ENCODE measurements at places on chromosomes 6 and 20. TPM values are rescaled to one million over a fixed set of nuclear protein-coding genes. Genes with fewer than 3 reads are reported as not detected.

GRCh38 chr20:24431279-24432045 is 38.0 kb upstream of the SYNDIG1 start:
- no peak for DNase-seq
- H3K36me3 ChIP-seq, result no peaks in the 10 kb centered on the region

The PTCHD4 gene
- not detected for total RNA-seq

The CST2 gene
- total RNA-seq, result not detected

The SIRPB1 gene
- 7.8 TPM for total RNA-seq

DNA sequence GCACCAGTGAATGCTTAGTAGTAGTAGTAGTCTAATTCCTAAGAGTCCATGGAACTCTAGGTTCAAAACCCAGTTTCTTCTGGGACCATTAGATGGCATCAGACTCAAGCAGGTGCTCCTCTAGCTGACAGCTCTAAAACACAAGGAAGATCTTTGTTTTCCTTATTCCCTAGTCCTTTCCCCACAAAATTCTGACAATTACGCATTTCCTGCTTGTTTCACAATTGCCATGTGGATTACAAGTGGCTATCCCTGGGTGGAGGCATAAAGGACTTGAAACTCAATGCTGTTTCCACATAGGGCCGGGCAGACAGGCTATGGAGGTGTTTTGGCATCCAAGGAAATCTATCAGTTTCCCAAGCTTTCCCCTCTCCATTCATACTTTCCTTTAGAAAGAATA is 9.2 kb upstream of the HLA-DOB start:
- no peak overlapping the region for H3K4me3 ChIP-seq
- no peak for DNase-seq
- no peaks in the 10 kb centered on the region for H3K27me3 ChIP-seq
- H3K36me3 ChIP-seq, result peaks cover 38% of the 10 kb centered on the region
- no peak overlapping the region for H3K27ac ChIP-seq

- no peak overlapping the region for H3K27ac ChIP-seq
- no peaks in the 10 kb centered on the region for H3K4me1 ChIP-seq
- H3K4me3 ChIP-seq, result no peak overlapping the region
- H3K27me3 ChIP-seq, result no peaks in the 10 kb centered on the region
- DNase-seq, result no peak
Observed at GRCh38 chr20:38275815-38276550, 15.4 kb upstream of the KIAA1755 start.

DNA sequence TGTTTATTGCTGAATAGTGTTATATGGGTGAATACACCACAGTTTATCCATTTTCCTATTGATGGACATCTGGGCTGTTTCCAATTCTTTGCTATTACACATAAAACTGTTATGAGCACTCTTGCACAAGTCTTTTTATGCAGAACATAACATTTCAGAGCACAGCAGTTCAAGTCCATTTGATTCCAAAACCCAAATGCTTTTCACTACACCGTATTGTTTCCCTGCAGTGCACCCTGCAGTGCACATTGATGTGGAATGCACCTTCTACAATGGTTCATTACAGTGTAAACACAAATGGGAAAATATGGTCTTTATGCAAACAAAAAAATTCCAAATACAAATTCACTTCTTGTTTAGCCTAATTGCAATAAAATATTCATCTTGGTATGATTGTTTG is 3.6 kb upstream of the SLC2A12 start:
- no peak overlapping the region for H3K4me3 ChIP-seq
- DNase-seq, result no peak
- H3K36me3 ChIP-seq, result no peaks in the 10 kb centered on the region
- no peaks in the 10 kb centered on the region for H3K27me3 ChIP-seq

Data from CD4-positive, alpha-beta T cell (primary cell).